ENCODE measurements at places on chromosomes 4 and X.
A peak's percentile ranks its signal among the peaks of the same experiment; 100 is the strongest.

GRCh38 chrX:153885208-153885787, 675 bp downstream of the L1CAM start:
- no peak for DNase-seq

GRCh38 chrX:22376369-22376768, 103.7 kb downstream of the CBLL2 start:
- no peak for DNase-seq

- no peak for DNase-seq
Observed at GRCh38 chrX:134202561-134202960, 34.4 kb upstream of the CCDC160 start.

DNA sequence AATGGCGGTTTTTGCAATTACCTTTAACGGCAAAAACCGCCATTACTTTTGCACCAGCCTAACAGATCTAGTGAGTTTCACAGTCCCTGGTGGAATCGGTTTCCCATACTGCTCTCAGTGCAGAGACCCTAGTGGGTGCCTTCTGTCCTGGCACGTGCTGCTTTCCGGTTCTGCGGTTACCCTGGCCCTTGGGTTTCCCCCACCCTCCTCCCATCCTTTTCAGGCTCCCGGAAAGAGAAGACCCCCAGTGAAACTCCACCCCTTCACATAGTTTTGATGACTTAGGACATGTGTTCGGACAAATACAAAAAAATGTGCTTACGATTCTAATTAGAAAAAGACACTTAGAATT, 36.9 kb downstream of the NLGN3 start:
- peak; percentile 38 for DNase-seq

DNA sequence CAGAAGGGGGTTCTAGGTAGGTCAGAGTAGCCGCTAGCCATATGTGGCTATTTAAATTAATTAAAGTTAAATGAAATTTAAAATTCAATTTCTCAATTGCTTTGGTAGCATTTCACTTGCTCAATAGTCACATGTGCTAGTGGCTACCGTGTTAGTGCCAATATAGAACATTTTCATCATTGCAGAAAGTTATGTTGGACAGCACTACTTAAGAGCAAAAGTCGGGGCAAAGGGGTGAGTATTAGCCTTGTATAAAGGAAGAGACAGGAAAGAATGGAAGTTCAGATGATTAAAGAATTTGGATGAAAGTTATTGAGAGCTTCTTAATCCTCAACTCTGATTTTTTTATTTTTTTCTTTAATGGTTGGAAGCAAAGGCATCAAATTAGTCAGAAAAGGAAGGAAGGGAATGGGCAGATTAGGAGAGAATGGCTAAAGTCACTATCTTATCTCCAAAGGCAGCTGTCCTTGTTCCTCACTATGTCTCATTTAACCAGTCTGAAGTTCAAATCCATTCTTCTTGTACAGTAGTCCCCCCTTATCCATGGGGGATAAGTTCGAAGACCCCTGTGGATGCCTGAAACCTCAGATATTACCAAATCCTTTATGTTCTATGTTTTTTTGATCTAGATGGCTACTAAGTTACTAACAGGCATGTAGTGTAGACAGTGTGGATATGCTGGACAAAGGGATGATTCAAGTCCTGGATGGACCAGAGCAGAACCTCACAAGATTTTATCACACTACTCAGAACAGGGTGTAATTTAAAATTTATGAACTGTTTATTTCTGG, 22.9 kb downstream of the OCIAD1 start:
- DNase-seq = no peak

- DNase-seq = no peak
Observed at GRCh38 chr4:93152491-93152890, 676.1 kb upstream of the ATOH1 start.

DNA sequence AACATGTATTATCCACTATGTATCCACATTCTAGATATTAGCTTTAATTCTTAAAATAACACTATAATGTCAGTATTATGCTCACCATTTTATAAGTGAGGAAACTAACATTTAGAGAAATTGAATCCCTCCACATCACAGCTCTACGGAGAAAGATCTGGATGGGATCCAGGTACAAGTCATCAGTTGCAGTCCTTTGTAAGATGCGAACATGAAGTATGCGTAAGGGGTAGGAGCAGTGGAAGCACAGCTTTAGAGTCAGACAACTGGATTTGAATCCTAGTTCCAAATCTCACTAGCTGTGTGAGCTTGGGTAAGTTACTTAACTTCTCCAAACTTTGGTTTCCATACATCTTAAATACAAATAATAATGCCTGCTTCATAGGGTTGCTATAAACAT, 162.5 kb downstream of the ATP10D start:
- no peak for DNase-seq

GRCh38 chr4:106486533-106486932, 118.0 kb upstream of the GIMD1 start:
- DNase-seq = no peak

DNA sequence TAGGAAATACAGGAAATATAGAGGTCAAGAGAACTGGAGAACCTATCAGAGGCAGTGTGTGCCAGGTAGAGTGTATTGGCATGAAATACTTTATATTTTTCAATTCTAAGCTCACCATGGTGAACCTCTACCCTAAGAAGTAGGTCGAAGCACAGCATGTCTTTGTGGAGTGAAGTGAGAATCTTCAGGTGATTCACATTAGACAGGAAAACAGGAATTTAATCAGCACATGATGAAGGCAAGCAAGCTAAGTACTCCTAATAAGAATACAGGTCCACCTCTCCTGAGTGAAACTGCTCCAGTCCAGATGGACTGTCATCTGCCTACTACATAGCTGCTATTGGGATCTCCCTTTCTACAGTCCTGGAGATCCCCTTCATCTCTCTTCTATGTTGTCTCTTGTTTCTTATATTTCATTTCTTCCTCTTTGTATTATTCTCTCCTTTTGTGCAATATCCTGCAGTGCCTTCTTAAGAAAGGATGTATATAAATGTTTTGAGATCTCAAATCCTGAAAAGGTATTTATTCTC, 159.0 kb downstream of the LRBA start:
- no peak for DNase-seq

DNA sequence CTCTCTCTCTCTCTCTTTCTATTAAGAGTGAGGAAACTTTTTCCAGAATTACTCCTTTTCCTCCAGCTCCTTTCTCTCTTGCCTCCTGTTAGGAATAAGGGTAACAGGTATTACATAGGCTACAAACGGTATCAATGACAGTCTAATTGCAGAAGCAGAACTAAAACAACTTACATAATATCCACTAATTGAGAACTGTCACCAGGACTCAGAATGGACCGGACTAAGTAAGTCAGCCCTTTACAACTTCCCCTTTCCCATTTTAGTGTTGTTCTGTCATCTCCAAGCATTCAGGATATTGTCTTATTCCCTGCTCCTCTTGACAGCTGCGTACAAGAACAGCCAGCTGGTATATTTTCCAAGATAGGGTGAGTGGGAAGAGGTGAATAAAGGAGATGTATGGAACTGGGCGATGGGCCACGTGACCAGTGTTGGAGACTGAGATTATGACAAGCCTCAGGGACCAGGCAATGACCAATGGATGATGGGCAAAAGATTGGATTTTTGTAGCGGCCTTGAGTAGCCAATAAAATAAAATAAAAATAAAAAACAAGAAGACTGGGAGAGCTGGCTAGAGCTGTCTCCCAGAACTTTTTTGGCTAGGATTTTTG, 2.3 kb upstream of the FNIP2 start:
- DNase-seq = no peak

DNA sequence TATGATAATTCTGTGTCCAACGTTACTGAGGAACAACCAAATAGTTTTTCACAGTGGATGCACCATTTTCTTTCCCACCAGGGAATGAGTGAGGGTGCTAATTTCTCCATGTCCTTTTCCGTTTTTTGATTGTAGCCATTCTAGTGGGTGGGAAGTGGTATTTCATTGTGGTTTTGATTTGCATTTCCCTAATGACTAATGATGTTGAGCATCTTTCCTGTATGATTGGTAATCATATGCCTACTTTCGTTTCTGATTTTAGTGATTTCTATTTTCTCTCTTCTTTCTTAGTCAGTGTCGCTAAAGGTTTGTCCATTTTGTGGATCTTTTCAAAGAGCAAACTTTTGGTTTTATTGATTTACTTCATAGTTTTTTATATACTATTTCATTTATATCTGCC, 32.1 kb upstream of the TEX13D start:
- DNase-seq = no peak

DNA sequence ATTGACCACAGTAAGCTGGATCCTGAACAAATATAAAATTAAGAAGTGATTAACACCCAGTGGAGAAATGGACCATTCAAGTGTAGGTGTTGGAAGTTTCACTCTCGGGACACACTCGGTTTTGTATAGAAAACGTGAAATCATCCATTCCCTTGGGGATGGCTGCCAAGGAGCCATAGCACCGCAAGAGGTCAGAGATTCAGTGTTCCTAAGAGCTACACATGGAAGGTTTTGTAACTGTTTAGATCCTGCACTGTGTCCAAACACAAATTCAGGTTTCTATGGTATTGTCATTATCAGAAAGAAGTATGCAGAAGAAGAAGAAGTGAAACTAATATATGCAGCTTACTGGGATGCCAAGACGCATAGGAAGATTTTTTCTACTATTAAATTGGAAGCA, 281.0 kb downstream of the LDB2 start:
- DNase-seq = no peak

DNA sequence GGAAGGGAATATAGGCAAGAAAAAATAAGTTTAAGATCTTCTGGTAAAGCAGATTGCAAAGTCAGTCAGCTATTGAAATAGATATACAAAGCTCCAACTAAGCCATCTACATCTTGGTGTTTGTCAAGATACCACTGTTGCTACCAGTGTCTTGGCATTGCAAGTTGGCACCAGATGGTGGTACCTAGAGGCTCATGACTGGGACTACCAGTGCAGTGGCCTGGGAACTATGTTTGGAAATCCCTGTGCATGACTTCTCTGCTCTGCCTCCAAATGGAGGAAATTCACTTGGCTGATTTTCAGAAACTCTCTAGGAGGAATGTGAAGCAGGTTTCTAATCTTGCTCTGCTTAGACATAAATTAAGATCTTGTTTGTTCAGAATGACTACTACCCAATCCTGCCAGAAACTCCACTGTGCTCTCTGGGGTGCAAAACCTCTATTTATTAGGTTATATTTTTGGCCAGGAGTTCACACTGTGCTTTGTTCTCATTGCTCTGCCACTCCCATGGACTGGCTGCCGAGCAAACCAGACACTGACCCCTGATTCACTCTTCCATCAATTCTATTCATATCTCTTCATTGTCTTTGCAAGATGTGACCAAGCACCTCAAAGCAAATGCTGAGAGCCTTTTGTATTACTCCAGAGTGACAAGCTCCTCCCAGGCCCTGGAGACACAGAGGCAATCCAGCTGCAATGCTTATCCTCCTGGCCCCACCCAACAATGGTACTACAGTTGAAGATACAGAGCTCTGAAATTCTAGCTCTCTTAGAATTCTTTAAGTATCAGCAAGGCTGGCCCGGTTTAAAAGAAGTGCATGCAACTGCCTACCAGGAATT, 272.3 kb upstream of the FGF16 start:
- no peak for DNase-seq
